ENCODE measurements at places on chromosomes 2 and 18.

DNA sequence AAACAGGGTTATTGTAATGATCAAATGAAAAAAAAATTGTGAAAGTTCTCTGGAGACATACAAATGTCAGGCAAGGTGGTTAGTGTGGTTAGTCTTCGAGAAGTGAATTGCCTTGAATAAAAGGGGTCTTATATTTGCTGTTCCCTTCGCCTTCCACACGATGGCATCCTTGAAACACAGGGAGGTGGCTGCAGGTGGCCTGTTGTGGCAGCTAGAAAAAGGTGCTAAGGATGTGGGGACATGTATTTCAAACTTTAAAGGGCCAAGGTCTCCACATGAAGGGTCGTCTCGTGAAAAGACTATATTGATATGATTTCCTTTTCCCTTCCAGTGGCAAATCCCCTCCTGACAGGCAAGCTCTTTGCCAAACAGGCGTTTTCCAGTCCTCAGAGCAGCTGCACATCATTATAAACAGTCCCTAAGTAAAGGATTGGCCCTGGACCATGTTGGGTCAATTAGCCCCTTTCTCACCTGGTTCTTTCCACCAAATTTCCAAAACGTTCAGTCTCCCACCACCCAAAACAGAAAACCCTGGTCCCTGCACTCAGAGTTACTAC, 68.5 kb downstream of the COPS8 start:
- peak; percentile 4 for DNase-seq

- no peak for DNase-seq
These were observed 78.8 kb downstream of the SLC8A1 start for GRCh38 chr2:40373111-40373510.

DNA sequence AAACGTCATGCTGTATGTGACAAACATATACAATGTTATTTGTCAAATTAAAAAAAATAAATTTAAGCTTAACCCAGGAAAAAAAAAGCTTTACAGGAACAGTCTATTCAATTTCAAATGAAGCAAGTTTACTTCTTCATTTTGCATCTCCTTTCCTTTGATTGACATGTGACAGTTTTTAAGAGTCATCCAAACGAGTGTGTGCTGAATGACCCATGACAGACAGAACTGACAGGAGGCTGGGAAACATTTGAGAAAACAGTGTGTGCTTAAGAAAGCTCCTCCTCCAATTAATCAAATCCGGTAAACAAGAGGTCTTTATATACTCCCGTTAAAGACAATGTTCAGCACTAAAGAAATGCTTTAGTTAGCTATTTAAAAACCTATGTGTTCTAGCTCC, 177.7 kb downstream of the SRBD1 start:
- no peak for DNase-seq

DNA sequence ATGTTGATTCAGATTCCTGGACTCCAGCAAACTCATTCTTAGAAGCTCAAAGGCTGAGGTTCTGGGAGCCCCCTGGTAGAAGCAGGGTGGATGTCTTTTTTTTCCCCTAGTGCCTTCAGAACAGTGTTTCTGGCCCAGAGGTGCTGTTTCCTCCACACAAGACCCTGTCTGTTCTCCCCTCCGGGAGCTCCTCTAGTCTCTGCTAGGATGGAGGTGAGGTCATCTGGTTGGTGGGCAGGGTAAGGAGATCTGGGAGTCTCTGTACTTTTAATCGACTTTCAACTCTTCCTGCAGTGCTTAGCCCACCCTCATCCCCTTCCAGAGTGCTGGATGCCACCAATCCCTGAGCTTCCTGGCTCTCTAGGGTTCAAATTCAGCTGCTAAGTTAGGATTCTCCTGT, 192.0 kb downstream of the SH3BP4 start:
- no peak for DNase-seq

DNA sequence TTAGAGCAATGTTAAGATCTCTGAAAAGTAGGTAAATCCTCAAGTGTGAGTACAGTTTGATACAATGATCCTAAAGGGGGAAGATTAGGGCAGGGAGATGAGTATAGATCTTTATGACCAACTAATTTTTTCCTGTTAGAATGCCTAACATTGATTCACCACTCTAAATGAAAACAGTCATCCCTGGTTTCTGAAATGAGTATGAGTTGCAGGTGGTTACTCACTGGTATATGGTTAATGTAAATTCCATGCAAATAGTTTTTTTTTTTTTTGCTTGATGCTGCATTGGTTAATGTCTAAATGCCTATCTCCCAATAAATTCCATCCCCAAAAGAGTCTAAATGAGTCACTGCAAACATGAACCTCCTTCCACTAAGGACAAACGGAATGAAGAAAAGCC, 55.0 kb upstream of the SERPINB2 start:
- DNase-seq: no peak

DNA sequence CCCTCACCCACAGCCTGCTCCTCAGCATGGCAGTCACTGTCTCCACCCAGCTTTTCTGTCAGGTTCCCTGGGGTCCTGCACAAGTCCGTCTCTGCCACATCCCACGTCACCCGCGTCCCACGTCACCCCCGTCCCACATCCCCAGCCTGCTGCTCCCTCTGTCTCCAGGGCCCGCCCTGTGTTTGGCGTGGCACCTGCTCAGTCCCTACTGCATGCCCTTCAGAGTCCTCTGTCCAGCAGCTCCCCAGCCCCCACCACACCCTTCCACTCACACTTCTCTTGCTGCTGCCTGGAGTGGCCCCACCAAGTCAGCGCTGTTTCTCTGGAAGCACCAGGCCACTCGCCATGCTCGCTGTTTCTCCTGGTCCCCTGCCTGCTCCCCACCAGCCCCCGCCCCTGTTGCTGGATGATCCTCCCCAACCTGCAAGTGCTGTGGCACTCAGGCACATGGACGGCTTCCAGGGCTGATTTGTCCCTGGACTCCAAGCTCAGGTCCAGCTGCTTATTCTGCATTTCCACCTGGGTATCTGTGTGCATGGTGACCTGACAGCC, 18.8 kb downstream of the ATG4B start:
- no peak for DNase-seq

GRCh38 chr18:59155153-59155552, 15.5 kb downstream of the SEC11C start:
- no peak for DNase-seq

- DNase-seq: no peak
These were observed 190.6 kb downstream of the TPGS2 start for GRCh38 chr18:36638224-36638623.

DNA sequence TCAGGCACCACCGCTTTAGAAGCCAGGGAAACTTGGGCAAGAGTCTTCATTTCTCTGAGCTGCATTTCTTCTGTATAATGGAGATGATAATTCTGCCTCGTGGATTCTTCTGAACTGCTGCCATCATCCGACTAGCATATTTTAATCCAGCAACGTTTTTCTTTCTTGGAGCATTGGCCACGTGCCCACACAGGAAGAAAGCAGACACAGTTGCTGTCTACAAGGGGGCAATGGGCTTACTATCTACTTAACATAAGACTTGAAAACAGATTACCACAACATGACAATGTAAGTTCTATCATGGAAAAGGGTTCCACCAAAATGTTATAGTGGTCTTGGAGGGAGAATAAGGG, 176.5 kb downstream of the FAM210A start:
- DNase-seq: no peak

DNA sequence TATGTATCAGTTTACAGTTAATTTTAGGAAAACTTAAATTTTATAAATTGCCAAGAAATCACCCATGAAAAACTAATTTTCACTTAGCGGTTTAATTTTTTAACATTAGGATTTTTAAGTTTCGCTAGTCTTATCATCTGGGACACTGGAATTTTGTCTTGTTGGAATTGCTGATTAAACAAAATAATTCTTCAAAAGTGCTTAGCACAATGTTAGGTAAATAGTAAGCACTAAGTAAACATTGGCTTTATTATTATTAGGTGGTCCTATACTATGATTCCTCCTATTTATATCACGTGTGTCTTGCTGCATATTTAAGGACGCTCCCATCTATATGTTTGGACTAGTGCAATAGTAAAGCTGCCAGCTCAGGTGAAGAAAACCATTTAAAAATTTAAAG, 54.6 kb upstream of the MAP4K3 start:
- no peak for DNase-seq

DNA sequence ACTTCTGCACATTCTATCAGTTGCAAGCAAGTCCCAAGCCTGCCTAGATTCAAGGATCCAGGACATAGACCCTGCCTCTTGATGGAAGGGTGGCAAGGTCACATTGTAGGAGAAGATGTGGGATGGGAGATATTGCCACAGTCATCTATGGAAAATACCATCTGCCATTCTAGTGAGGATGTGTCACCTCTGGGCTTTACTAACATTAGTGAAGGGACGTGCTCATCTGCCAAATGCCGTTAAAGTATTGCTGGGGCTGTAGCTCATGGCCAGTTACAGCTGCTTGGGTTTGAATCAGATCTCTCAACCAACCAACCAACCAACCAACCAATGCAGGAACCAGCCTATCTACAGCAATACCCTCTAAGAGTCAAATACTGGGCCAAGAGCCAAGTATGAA, 49.0 kb downstream of the E2F6 start:
- DNase-seq: no peak
